ENCODE measurements at places on chromosomes 11 and 22.

DNA sequence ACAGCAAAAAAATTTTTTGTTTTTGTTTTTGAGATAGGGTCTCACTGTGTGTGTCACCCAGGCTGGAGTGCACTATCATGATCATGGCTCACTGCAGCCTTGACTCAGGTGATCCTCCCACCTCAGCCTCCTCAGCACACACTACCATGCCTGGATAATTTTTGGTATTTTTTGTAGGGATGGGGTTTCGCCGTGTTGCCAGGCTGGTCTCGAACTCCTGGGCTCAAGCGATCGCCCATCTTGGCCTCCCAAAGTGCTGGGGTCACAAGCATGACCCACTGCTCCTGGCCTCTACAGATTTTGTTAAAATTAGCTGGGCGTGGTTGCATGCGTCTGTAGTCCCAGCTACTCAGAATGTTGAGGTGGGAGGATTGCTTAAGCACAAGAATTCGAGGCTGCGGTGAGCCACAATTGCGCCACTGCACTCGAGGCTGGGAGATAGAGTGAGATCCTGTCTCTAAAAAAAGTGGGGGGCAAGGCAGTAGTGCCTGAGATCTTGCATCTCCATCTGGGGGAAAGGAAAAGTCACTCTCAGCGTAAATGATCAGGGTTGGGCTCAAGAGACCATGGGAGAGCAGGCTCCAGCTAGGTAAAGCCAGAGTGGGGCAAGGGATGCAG lies 10.6 kb upstream of the DGKZ start:
- no peak for DNase-seq

DNA sequence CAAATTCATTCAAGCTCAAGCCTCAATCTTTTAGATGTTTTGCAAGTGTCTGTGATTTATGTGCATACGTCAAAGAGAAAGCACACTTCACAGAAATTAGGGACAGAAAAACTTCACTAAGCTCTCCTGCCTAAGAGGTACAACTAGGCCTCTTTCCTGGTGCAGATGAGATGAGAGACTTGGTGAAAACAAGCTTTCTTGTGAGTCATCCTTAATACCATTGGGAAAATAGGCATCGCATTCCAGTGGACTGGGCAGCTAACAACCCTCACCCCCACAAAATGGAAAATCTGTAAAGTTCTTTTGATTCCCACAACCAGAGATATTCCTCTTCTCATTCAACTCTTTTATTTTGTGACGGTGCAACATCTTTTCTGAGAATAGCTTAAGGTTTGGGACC lies 1110.4 kb upstream of the CCDC90B start:
- DNase-seq = no peak

DNA sequence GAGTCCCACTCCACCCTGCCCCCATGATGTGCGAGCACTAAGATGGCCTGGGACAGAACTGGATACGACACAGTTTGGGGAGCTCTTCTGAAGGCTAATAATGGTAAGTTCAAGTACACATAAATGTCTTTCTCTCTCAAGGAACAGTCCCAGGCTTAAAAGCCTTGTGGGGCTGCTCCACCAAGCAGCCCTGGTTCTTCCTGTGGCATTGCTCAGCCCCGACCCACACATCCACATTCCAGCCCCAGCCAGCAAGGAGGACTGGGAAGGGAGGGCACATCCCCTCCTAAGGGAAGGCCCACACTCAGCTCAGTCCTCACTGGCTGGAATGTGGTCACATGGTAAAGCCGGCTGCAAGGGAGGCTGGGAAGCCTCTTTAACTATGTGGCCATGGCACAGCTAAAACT lies 13.3 kb upstream of the MB start:
- no peak for DNase-seq

DNA sequence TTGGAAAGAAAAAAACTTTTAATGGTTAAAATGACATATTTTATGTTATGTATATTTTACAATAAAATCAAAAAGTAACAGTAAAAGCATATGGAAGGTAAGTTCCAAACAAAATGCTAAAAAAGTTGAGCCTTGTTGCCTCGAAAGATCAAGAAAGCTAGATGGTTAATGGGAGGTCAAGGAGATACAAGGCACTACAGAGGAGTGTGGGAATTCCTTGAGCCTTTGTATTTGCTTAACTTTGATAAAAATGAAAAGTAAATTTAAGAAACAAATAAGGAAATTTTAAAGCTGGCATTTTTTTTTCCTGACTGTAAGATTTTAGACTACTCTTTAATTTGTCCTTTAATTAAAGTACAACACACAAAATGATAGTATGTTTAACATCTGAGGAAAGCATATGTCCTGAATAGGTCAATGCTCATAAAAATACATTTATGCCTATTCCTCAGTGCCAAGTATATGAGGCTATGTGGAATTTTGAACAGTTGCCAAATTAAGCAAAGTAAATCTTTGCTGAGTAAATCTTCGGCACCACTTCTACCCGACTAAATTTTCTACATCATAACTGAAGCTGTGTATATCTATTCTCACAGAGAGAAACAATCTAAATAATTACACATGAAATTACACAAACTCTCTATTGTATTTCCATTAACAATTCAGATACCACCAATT lies 108.8 kb downstream of the TTC28 start:
- no peak for DNase-seq

GRCh38 chr11:38456371-38456770 lies 1858.3 kb upstream of the RAG2 start:
- DNase-seq = no peak

DNA sequence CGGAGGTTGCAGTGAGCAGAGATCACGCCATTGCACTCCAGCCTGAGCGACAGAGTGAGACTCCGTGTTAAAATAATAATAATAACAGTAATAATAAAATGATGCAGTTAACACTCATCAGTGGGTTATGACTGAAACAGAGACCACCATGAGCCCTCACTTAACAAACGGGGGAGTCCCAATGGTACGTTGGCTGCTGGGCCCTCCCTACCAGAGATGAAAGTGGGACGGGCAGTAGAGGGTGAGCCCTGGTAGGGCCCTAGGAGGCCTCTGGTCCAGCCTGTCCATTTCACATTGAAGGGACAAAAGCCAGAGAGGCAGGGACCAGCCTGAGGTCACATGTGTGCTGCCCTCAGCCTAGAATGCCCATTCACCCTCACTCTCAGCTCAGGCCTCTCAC lies 13.7 kb upstream of the KIAA0930 start:
- DNase-seq = no peak

DNA sequence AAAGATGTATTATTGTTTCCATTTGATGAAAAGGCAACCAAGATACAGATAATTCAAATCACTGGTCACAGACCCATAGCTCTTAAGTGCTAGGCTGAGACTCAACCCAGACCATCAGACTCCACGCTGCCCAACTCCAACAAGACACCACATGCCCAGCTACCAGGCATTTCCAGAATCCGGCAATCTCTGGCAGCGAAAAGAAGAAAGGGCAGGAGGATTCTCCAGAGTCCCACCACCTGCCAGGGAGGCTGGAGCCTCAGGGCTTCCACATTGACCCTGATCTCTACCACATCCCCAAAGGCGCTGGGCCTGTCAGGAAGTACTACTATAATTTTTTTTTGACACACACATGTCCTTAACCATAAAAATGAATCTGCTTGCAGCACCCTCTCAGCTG lies 61.4 kb upstream of the ARFGAP3 start:
- DNase-seq = no peak

- no peak for DNase-seq
Measured at GRCh38 chr11:64726211-64726641, 3.2 kb upstream of the NRXN2 start.

- no peak for DNase-seq
Measured at GRCh38 chr11:44591557-44591956, 26.1 kb downstream of the CD82 start.

DNA sequence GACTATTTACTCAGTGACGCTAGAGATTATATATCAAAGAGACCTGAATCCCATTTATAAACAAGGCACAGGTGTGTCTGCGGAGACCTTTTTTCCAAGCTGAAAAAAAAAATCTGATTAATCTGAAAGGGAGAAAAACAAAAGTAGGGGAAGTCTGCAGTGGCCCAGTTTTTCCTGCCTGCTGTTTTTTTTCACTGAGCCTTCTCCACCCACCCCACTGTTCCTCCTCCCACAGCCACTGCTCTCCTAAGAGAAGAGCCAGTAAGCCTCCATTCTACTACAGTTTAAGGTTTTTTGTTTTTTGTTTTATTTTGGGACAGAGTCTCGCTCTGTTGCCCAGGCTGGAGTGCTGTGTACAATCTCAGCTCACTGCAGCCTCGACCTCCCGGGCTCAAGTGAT lies 18.4 kb downstream of the ARFGAP2 start:
- no peak for DNase-seq
